Activated CD4-positive, alpha-beta T cell treated with anti-CD3 and anti-CD28 coated beads, Interleukin-2, amount 10 ng/mL, durations not matched to agents 7 days and 5 days (primary cell): ENCODE measurements at places on chromosomes 1 and 21. TPM values are rescaled to one million over a fixed set of nuclear protein-coding genes. Genes with fewer than 3 reads are reported as not detected.

- no peaks in the 10 kb centered on the region for H3K27me3 ChIP-seq
- peaks cover 34% of the 10 kb centered on the region for H3K4me1 ChIP-seq
- H3K27ac ChIP-seq, result peak overlapping the region; percentile 54
- H3K36me3 ChIP-seq, result peaks cover 12% of the 10 kb centered on the region
- DNase-seq, result no peak
- no peak overlapping the region for H3K4me3 ChIP-seq
Measured at GRCh38 chr1:8463144-8463927, 145.4 kb downstream of the SLC45A1 start.

DEPDC1 gene
- total RNA-seq, result 24.5 TPM

- H3K27me3 ChIP-seq, result no peaks in the 10 kb centered on the region
Measured at GRCh38 chr1:29634746-29635335, 398.5 kb downstream of the PTPRU start.

SSR2 gene
- 273 TPM for total RNA-seq

NECAP2 gene
- 107 TPM for total RNA-seq

DNA sequence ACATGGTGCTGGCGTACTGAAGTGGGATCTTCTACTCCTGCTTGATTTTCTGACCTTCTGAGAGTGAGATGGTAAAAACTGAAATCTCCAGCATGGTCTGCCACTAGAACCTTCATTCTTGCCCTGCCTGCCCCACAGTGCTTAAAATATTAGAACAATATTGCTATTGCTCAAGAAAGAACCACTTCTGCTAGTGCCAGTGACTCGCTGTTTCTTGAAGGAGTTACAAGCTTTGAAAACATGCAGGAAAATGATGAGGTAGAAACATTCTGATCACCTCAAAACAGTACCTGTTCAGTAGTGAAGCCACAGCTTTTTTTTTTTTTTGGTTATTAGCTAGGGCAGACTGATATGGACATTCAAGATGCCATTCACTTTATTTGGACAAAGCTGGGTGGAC lies 95.3 kb downstream of the BACH1 start:
- H3K27me3 ChIP-seq, result no peaks in the 10 kb centered on the region
- no peak overlapping the region for H3K4me3 ChIP-seq
- no peak for DNase-seq
- peaks cover 6% of the 10 kb centered on the region for H3K36me3 ChIP-seq
- no peak overlapping the region for H3K27ac ChIP-seq

NPL gene
- total RNA-seq, result 2.7 TPM

GRCh38 chr1:21670059-21670881 lies 1.1 kb upstream of the RAP1GAP start:
- no peak for DNase-seq
- H3K27ac ChIP-seq, result no peak overlapping the region
- no peak overlapping the region for H3K4me3 ChIP-seq
- peaks cover 4% of the 10 kb centered on the region for H3K4me1 ChIP-seq

GRCh38 chr1:189619682-189620332 lies 857.9 kb downstream of the BRINP3 start:
- H3K36me3 ChIP-seq, result no peaks in the 10 kb centered on the region
- H3K4me1 ChIP-seq, result no peaks in the 10 kb centered on the region
- DNase-seq, result no peak
- no peak overlapping the region for H3K27ac ChIP-seq

ALG14 gene
- total RNA-seq, result 2.3 TPM

DNA sequence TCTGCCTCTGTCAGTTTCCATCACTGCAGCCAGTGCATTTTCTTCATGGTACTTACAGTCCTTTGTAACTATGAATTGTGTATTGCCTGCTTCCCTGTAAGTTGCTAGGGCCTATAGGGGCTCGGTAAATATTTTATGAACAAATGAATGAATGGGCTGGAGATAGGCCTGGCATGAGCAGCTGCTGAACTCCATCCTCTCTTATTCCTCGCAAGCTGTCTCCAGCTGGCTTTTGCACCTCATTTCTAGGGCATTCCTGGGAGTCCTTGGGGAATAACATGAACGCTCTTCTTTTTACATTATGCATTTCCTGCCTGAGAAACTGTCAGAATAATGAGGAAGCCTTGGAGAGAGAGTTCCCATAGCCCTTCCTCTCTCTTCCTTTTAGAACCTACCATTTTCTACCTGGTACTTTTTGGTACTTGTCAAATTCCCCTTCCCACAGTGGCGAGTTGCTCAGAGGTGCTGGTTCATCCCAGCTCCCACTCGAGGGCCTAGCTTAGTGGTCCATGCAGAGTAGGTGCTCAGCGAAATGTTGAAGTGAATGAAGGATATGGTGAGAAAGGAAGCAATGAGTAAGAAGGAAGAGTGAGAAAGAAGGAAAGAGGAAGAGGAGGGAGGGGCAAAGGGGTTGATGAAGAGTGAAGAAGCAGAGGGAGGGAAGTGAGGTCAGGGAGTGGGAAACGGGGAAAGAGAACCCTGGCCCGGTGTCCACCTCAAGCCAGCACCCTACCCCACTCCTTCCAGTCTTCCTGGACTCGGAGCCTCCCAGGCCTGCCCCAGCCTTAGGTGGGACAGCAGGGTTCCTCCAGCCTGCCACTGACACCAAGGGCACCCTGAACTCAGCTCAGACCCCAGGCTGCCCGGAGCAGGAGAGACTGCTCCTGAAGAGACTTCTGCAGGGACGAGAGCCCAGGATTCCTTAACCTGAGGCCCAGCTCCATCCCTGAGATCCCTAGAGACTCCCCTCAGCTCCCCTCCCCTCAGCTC lies 29.6 kb downstream of the KCNC4 start:
- no peak overlapping the region for H3K27ac ChIP-seq
- H3K4me1 ChIP-seq, result peaks cover 12% of the 10 kb centered on the region
- H3K27me3 ChIP-seq, result no peaks in the 10 kb centered on the region
- H3K36me3 ChIP-seq, result no peaks in the 10 kb centered on the region
- no peak for DNase-seq

DNA sequence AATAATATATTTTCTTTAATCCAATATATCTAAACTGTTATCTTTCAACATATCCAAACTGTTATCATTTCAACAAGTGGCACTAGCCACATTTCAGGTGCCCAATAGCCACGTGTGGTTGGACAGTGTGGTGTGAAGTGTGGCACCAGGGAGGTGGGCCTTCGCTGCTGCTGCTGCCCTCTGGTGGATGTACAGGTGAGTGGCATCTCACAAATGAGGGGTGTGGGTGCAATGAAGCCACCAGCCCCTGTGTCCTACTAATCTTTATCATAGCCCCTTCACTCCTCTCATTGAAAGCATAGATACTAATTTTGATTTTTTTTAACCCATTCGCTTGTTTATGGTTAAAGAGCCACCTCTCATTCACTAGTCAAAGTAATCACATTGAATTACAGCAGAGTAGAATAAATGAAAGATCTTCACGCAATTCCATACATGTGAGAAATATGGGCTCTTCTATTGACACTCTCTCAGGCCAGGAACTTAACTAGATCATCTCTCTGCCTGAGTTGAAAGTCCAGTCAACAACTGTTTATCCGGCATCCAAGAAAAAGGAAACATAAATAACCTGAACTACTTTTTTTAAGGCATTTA lies 499.2 kb downstream of the OMA1 start:
- H3K36me3 ChIP-seq, result no peaks in the 10 kb centered on the region
- peaks cover 2% of the 10 kb centered on the region for H3K27me3 ChIP-seq
- H3K4me3 ChIP-seq, result no peak overlapping the region
- peak; percentile 25 for DNase-seq

FHAD1 gene
- total RNA-seq, result not detected

DNA sequence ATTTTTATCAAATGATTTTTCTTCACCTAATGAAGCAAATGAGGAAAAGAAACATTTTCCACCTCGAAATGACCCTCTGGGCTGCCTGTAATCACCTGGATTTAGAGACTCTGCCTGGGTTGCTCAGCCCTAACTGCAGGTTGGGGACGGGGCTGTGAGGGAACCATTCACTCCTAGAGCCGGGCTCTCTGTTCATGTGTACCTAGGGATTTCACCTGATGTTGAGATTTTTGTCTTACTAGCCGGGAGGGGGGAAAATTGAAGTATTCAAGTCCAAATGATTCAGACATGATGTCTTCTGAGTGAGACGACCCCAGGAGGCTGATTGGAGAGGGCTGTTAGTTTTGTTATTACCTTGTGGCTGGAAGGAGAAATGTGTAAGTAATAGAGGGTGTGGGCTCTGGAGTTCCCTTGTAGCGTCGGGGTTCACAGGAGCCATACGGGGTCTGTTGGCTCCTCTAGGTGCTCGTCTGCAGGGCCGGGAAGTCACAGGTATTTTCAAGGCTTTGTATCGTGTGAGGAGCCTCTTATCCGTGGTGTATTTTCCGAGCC lies 42.3 kb upstream of the PWP2 start:
- peak overlapping the region; percentile 53 for H3K4me3 ChIP-seq
- peak overlapping the region; percentile 96 for H3K27ac ChIP-seq
- no peaks in the 10 kb centered on the region for H3K27me3 ChIP-seq
- peaks cover 39% of the 10 kb centered on the region for H3K4me1 ChIP-seq
- DNase-seq, result no peak

DNA sequence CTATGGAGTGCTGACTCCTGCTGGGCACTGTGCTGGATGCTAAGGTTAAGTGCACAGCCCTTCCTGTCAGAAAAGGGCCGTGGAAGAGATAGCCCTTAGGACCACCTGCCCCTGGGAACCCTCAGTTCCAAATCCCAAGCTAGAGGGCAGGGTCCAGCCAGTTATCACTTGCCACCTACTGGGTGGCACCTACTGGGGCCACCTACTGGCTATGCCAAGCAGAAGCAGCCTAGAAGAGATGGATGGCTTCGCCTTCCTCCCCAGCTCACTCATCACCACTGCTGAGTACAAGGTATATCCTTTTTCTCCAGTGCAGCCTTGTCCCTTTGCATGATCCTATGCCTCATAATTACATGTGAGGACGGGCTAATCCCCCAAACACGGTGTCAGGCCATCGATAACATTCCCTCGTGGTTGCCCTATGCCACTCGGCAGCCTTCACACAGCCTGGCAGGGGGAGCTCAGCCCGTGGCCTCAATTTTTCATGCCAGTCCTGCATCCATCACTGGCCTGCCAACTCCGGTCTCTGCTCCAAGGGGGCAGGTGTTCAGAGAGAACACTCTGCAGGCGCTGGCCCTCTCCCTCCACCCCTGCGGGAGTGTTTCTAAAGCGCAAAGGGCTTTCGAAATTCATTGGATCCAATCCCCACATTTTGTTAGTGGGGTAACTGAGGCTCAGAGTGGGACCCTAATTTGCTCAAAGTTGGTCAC lies 49.0 kb downstream of the SYT2 start:
- H3K36me3 ChIP-seq, result no peaks in the 10 kb centered on the region
- no peak overlapping the region for H3K27ac ChIP-seq
- no peak overlapping the region for H3K4me3 ChIP-seq
- H3K27me3 ChIP-seq, result peaks cover 27% of the 10 kb centered on the region
- DNase-seq, result no peak
- peaks cover 2% of the 10 kb centered on the region for H3K4me1 ChIP-seq

DNA sequence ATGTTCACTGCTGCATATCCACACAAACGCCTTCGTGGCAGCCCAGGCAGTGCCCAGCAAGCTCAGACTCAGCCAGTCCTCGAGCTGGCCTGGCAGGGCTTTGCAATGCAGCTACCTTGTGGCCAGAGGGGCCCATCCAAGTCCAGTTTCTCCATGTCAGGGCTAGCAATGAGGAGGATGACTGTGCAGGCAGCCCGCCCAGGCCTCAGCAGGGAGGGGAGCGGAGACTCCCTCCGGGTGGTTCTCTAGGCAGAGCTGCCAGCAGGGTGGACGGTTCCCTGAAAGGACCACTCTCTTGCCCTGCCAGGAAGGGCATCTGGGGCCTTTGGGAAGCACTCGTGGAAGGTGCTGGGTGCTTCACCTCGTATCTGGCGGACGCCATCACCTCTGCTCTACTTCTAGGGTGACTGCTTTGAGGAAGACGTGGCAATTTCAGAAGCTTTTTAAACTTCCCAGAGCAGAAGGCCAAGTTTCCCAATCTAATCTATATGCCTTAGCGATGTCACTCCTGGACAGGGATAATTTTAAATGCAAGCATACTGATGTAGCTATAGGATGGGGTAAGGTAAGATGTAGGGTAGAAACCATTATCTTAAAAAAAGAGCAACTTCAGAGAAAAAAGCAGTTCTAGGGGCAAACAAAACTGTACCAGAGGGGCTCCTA lies 56.2 kb downstream of the RUNX1 start:
- H3K27ac ChIP-seq, result no peak overlapping the region
- H3K27me3 ChIP-seq, result no peaks in the 10 kb centered on the region
- no peak overlapping the region for H3K4me3 ChIP-seq
- DNase-seq, result no peak

DNA sequence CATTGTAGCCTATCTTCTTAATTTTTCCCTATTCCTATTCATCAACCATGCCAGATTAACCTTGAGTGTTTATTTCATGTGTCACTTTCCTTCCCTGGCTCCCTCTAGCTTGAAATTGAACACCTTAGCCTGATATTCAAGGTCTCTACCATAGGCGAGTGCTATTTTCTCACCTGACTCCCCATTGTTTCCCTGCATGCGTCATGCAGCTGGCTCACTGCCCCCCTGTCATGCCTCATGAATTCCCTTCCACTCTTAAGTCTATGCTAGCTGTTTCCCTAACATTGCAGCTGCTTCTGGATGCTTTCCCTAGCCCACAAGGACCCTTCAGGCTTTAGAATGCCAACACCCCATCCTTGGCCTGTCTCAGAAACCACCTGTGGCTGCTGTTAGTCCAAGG lies 56.7 kb upstream of the CD1D start:
- no peak overlapping the region for H3K27ac ChIP-seq
- H3K4me1 ChIP-seq, result peaks cover 15% of the 10 kb centered on the region
- H3K4me3 ChIP-seq, result no peak overlapping the region
- peaks cover 37% of the 10 kb centered on the region for H3K27me3 ChIP-seq

GABPB2 gene
- total RNA-seq, result 28.1 TPM

DNA sequence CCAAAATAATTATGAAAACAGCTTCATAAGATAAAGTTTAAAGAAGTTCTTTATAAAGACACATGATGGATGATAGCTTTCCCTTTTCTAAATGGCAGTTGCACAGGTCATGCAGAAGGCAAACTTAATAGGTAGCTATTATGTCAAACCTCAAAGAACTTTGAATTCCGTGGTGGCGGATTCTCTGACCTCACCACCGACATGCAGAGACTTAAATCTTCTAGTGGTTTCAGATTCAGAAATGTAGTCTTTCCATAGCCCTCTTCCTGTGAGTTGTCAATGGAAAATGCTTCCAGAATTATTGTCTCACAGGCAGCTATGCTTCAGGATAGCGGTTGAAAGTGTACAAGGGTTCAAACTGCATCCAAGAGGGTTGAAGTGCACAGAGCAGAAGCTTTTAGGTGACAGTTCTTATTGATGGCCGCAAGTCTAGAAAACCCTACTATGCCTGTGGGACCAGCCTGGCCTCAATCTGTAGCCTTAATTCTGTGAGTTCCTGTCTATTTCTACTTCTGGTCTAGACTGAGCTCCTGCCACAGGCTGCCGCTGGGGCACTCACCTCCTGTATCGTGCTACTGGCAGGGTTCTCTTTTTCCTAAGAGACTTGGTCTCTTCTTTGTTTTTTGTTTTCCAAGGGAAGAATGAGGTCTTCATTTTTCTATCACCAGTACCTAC lies 117.0 kb upstream of the ERRFI1 start:
- H3K4me1 ChIP-seq, result peaks cover 11% of the 10 kb centered on the region
- no peak overlapping the region for H3K4me3 ChIP-seq
- DNase-seq, result no peak
